ENCODE measurements at places on chromosomes 11 and 22.
A peak's percentile ranks its signal among the peaks of the same experiment; 100 is the strongest.

DNA sequence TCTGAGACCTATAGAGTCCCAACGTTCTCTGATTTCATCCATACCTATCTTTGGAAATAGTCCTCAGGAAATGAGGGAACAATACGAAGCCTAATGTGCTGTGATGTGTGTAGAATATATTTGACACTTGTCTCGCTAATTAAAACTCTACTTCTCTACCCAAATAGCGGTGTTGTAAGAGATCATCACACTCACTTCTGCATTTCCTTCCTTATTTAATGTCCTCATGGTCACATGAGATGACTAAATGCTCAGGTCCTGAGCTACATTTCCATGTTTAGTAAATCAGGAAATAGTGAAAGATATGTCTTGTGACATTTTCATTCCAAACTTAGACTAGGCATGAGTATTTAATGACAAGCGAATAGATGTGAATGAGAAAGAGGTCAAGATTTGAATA is 112.3 kb downstream of the MAML2 start:
- DNase-seq: no peak

DNA sequence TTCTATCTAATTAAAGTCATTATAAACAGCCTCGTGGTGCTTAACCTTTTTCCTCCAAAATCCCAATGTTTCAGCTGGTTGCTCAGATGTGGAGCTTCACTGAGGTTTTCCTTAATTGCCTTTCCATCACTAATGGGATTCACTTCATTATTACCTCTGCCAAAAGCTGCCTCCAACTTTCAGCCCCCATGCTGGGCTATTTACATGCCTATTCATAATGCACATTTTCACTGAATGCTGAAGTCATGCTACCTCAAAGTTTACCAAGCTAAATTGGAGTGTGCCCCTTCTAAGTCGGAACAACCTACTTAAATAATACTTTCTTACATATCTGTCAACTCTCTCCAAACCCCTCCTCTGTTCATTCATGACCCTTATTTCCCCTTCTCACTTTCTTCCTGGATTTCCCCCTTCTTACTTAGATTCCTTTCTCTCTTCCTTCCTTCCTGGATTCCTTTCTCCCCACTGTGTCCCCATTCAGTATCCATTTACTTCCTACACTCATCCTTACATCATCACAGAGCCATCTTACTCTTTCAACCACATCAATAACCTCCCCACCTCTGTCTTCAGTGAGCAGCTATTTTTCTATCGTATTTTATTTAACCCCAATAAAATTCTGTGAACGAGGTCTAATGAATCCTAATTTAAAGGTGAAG is 887.3 kb upstream of the TENM4 start:
- DNase-seq: no peak

- no peak for DNase-seq
These were observed 34.5 kb upstream of the ANO3 start for GRCh38 chr11:26297189-26297975.

DNA sequence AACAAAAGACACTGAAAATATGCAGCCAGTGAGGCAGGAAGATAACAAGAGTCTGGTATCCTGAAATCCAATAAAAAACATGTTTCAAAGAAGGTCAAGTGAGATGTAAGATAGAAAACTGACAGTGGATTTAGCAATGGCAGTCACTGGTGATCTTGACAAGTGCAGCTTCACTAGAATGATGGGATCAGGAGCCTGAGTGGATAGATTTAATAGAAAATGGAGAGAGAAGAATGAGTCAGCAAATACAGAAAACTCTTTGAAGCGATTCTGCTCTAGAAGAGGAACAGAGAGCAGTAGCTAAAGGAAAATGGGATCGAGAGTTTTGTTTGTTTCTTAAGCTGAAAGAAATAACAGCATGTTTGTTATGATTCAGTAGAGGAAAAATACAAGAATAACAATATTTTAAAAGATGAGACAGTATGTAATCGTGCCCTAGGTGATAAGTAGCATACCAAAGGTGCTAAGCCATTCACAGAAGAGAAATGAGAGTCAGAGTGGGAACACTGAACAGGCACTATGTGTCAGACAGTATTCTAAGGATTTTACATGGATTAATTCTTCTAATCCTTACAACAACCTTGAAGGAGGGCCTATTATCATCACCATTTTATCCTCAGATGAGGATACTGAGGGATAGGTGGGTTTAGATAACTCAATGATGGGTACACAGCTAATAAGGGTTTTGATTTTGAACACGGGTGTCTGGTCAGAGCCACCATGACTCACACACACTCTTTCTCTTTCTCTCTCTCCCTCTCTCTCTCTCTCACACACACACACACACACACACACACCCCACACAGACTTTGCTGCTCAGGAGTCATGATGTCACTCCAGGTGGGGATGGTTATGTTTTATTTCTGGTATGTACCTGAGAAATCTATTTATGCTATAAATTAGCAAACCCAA is 36.3 kb downstream of the MRE11 start:
- no peak for DNase-seq

DNA sequence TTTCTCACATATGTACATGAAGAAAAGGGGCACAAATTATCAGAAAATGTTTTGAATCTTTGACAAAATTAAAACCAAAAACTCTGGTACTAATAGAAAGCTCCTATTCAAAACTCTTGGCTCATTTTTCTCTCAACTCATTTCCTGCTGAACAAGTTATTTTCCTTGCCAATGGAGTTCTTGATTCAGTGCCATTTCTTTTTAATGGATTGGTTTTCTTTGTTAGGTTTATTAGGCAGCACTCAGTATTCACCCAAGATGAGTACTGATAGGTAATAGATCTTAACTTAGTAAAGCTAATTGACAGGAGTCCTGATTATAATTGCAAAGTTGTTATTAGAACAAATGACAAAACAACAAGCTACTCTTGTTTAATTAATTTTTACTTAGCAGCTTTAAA is 279.4 kb upstream of the PDGFD start:
- no peak for DNase-seq

GRCh38 chr11:82076126-82076525 is 657.5 kb downstream of the FAM181B start:
- DNase-seq: no peak

DNA sequence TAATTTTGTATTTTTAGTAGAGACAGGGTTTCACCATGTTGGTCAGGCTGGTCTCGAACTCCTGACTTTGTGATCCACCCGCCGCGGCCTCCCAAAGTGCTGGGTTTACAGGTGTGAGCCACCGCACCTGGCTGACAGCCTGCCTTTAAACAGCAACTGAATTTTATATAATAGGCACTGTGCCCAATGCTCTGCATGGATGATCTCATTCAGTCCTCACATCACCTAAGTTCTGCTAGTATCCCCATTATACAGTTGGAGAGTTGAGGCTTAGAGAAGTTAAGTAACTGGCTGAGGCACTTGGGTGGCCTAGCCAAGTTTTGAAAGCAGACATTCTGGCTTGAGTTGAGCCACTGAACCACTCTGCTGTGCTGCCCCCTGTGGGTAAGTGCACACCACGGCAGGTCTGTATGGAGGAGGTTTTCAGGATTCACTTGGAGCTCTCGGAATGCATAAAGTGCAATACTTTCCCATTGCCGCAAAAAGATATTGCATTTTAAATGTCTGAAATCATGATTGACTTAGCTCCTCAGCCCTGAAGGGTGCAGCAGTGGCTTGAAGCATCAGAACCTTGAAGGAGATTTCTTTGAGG is 112.4 kb downstream of the LDLRAD3 start:
- no peak for DNase-seq

DNA sequence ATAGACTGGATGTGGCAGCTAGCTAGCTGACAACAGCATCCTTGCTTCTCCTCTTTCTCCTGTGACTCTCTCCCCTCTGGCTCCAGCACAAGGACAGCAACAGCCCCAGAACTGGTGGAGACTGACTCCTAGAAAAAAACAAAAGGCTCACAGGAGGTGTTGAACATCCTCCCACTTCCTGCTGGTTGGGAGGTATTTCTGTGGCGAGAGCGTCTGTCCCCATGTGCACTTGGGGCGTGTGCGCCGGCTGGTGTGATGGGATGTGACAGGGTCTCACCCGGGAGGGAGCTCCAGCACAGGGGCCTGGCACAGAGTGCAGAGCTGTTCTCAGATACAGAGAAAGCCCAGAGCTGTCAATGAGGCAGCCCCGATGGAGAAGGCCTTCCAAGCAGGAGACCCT is 107.2 kb upstream of the E2F8 start:
- DNase-seq: no peak

GRCh38 chr22:42154293-42155052 is 23.9 kb upstream of the CYP2D6 start:
- no peak for DNase-seq

DNA sequence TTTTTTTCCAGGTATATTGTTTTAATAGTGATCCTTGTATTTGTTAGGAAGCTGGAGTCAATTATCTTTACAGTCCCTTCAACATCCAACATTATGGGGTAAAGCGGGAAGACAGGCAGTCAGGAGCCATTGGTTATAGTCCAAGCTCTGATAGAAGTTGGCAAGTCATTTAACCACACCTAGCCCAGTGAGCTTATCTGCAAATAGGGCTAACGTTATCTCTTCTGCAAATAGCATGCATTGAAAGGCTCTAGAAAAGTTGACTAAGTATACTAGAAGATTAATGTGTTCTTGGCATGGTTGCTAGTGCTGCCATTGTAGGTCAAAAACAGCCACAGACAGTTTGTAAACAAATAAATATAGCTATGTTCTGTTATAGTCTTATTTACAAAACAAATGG is 520.7 kb downstream of the OPCML start:
- DNase-seq: no peak

DNA sequence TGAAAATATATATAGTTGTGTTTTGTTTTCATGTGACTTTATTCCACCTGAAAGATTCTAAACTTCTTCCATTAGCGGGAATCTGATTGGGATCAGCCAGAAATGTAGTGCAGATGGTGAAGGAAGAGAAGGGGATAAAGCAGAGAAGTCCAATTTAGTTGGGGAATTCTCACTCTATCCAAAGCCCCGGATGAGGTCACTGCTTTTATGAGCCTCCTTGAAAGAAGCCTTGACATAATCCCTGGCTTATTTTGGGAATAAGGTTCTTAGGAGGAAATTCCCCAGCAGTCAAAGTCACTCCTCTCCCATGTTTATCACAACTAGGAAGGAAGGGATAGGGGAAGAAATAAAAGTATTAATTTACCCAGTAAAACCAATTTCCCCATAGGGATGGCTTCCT is 41.1 kb downstream of the OSBP start:
- DNase-seq: no peak

DNA sequence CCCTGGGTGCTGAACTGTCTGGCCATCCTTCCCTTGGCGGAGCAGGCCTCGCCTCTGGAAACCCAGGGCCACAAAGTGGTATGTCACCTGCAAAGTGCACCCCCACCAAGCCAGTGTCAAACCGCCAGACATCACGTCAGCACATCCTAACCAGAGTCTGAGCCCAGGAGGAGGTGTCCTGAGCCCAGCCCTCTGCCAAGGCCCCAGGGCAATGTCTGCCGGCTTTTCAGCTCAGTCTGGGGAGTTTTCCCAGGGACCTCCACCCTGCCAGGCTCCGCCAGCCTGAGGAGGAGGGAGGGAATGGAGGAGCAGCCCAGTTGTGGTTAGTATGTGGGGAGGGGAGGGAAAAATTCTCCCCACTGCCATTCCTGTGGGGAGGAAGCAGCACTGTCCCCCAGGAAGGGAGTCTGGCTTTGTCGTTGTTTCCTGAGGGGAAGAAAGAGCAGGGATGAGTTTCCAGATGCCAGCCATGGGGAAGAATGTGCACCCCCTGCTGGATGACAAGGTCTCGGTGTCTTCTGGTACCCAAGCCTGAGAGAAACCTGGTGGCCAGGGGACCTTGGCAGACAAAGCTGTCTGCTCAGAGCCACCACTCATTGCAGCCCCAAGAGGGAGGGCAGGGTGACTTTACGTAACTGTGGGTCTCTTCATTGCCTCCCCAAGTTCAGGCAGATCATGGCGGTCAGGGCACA is 81.4 kb upstream of the CD82 start:
- no peak for DNase-seq

- DNase-seq: peak; percentile 70
These were observed 28.5 kb upstream of the MUC5B start for GRCh38 chr11:1194231-1194976.

DNA sequence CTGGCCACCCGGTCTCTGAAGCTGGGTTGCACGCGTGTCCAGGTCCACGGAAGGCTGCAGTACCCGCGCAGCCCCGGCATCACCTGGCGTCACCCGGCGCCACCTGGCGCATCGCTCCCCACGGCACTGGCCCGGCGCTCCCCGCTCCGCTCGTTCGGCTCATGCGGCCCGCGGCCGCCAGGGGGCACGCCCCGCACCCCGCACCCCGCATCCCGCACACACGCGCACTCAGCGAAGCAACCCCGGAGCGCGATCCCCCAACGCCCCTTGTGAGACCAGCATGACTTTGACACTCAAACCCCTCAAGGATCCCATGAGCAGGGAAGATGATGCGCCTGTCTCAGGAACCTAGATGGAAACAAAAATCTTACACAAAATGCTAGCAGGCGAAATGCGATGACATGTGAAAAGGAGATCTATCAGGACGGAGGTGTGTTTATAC is 11.9 kb downstream of the B3GNT6 start:
- no peak for DNase-seq

GRCh38 chr22:22599248-22599647 is 40.2 kb upstream of the PRAME start:
- DNase-seq: no peak

All from coronary artery (tissue), 2 donors.